Stimulated activated CD8-positive, alpha-beta memory T cell treated with anti-CD3 and anti-CD28 coated beads, Interleukin-2, amount 100 ng/mL, for 1 hour (primary cell): ENCODE measurements at places on chromosomes 3 and 15.

DNA sequence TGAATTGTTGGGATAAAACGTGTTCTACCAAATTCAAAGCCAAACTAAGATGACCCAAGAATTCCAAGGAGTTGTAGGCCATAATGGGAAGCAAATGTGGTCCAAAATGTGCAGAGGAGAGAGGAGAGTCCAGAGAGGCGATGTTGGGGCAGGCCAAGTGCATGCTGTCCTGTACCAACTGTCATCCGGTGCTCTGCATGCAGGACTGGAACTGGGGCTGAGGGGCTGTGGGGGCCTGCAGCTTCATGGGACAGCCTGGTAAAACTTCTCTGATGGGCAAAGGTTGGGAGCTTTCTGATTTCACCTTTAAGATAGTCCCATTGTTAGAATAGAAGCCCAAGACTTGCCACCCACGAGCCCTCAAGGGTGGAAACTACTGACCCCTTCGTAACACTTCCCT lies 831.4 kb downstream of the AGBL1 start:
- DNase-seq: no peak

DNA sequence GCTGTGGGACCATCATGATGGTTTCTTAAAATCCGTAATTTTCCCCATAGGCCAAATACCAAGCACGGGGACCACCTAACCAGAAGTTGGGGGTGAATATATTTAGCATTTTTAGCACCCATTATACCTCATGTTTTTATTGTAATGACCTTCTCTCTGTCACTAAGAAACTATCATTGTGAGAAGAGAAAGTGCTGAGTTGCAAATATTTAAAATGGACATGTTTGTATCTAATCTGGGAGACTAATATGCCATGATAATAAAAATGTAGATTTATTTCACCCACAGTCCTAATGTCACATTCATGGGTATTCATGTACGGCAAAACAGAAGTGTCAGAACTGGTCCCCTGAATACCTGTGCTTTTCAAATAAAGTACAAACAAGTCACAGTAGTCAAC lies 398.9 kb upstream of the NR2F2 start:
- no peak for DNase-seq

DNA sequence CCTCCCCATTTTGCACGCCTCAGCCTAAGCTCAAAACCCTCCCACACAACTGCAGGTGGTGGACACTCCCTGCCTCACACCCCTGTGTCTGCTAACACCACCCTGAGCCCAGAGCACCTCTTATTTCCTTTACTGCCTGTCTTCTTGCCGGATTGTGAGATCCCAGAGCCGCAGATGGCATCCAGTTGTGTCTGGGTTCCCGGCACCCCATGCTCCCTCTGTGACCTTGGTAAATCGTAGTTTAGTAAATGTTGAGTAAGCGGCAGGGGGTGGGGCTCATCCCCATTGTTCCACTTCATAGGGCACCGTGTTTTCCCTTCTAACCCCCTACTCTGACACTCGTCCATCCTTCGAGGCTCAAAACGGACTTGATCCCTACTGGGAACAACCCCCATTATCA lies 14.9 kb downstream of the SPINT1 start:
- no peak for DNase-seq

- DNase-seq: no peak
Measured at GRCh38 chr3:58271901-58272501, 34.0 kb upstream of the RPP14 start.
